ENCODE measurements at places on chromosomes 13 and 19. TPM values are rescaled to one million over a fixed set of nuclear protein-coding genes. Genes with fewer than 3 reads are reported as not detected.

DNA sequence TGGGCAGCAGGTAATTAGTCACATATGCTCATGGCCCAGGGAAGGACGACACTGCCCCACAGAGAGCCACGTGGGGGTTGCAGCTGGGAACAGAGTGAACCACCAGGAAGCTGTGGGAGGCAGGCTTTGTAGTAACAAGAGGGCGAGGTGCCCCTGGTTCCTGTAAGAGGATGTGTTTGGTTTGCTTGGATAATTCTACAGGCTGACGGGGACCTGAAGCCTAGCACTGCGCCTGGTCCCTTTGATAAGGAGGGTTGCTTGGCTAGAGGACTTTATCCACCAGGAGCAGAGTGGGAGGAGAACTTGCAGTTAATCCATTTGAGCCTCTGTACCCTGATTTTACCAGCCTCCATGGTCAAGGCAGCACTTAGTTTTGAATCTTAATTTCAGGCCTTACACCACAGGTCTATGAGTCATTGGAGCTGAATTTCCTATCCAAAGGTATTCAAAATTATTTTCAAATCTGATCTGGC, 67.4 kb upstream of the CLDN10 start:
- DNase-seq = no peak

GRCh38 chr13:107099661-107100060, 531.7 kb upstream of the ARGLU1 start:
- DNase-seq = no peak

- DNase-seq = no peak
Observed at GRCh38 chr19:58468216-58468839, 1.4 kb downstream of the ZNF324 start.

GADD45B gene
- 10.4 TPM for polyA plus RNA-seq

GRCh38 chr13:41833201-41833600, 127.7 kb downstream of the VWA8 start:
- no peak for DNase-seq

ZNF540 gene
- polyA plus RNA-seq = 5.1 TPM

- no peak for DNase-seq
Observed at GRCh38 chr19:58560007-58560887, 1.8 kb upstream of the UBE2M start.

DNA sequence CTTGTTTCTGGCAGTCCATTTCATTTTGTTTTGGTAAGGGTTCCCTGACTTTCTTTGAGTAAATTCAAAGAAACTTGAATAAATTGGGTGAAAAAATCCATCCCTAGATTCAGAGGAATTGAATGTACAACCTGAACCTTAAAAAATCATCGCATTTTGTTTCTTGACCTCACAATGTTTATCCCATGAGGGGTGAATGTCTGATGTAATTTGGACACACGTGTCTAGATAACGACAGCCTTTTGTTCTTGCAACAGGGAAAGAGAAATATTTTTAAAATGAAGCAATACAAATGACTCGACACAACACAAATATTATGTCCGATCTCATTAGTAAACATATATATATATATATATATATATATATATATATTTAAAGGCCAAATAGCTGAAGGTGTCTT, 453.2 kb upstream of the ATXN8OS start:
- DNase-seq = no peak

- no peak for DNase-seq
Observed at GRCh38 chr19:7230826-7231225, 63.4 kb downstream of the INSR start.

RFXAP gene
- 12.1 TPM for polyA plus RNA-seq

GRCh38 chr19:7535047-7535997, at the start of gene PNPLA6:
Gene PNPLA6, plus strand, starts transcription at chr19:7535717. Its CDS starts 72 bp downstream, at chr19:7535789.
- DNase-seq = peak; percentile 88

DNA sequence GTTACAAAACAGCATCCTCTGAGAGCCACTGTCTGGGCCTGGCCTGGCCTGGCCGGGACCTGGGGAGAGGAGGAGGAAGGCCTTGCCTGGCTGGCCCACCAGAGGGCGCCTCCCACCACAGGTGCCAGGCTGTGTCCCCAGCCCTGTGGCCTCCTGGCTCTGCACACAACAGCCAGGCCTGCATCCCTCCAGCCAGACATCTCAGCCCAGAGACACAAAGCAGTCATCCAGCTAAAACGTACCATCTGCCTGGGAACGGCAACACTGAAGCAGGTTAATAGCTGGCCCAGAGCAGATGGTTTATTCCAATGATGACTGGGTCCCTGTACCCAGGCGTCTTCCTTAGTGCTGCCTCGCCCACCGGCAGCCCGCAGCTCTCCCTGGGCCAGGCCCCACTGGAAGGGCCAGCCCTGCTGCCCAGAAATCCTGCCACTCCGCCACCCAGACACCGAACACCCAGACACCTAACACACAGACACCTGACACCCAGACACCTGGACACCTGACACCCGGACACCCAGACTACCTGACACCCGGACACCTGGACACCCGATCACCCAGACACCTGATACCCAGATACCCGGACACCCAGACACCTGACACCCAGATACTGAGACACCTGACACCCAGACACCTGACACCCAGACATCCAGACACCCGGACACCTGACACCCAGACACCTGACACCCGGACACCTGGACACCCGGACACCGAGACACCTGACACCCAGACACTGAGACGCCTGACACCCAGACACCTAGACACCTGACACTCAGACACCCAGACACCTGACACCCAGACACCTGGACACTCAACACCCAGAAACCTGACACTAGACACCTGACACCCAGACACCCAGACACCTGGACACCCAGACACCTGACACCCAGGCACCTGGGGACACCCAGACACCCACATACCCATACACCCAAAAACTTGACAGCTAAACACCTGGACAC, 20.1 kb downstream of the C19orf12 start:
- no peak for DNase-seq

GRCh38 chr13:75652726-75653125, 16.6 kb downstream of the LMO7 start:
- DNase-seq = no peak

PTPRH gene
- polyA plus RNA-seq = 0.07 TPM

STK11 gene
- 60.2 TPM for polyA plus RNA-seq

- no peak for DNase-seq
Observed at GRCh38 chr19:571566-571974, 826 bp upstream of the BSG start.

RASL11A gene
- 36.8 TPM for polyA plus RNA-seq

CEACAM20 gene
- not detected for polyA plus RNA-seq

OR7G1 gene
- polyA plus RNA-seq = not detected

- DNase-seq = no peak
Observed at GRCh38 chr13:99983499-99984401, 2.2 kb downstream of the ZIC2 start.

TMIGD2 gene
- not detected for polyA plus RNA-seq

CYP4F12 gene
- polyA plus RNA-seq = 0.61 TPM

CFD gene
- polyA plus RNA-seq = 2.0 TPM

ZNF285 gene
- 13.0 TPM for polyA plus RNA-seq

- no peak for DNase-seq
Observed at GRCh38 chr19:58218899-58219298, 9.8 kb upstream of the ZNF544 start.

DNA sequence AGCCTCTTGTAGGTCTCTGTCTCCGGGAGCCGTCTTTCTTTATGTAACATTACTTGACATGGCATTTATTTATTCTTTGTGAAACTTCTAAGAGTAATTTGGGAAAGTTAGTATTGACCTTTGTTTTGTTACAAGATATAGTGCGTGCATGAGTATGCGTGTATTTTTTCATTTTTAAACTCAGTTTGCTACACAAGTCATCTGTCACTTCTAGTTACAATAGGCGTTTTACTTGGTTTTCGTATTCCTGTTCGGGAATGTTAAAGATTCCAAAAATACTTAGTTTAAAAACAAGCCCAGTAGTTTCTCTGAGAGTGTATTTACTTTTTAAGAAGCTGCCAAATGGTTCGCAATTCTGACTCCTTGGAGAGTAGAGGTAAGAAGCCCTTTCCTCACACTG, 3.2 kb downstream of the PDS5B start:
- no peak for DNase-seq

DNA sequence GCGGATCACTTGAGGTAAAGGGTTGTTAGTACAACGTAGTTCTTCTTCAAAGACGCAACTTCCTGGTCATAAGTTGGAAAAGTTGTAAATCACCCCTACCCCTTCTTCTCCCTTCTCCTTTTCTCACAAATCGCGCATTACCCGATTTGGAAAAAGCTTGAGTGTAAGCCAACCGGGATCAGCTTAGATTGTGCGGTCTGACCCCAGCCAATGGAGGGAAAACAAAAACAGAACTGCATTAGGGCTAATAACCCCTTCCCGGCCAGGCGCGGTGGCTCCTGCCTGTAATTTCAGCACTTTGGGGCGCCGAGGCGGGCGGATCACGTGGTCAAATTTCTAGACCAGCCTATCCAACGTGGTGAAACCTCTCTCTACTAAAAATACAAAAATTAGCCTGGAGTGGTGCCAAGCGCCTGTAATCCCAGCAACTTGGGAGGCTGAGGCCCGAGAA, 806 bp downstream of the ZNF90 start:
- no peak for DNase-seq

SERTAD3 gene
- 40.8 TPM for polyA plus RNA-seq

DNA sequence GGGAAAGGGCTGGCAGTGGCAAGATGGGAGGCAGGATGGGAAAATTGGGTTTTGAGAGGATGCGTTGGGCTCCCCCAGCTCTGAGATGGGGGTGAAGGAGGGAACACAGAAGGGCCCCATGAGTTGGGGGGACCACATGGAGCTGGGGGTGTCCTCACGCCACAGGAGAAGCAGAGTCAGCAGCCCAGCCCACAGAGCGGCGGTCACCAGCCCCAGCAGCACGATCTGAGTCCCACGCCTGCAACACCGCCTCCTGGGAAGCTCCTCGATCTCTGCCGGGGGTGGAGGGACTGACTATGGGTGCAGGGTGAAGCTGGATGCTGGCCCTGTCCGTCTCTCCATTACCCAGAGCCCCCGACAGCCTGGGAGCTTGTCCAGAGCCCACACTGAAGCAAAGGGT, 3.3 kb downstream of the FCER2 start:
- no peak for DNase-seq

DNA sequence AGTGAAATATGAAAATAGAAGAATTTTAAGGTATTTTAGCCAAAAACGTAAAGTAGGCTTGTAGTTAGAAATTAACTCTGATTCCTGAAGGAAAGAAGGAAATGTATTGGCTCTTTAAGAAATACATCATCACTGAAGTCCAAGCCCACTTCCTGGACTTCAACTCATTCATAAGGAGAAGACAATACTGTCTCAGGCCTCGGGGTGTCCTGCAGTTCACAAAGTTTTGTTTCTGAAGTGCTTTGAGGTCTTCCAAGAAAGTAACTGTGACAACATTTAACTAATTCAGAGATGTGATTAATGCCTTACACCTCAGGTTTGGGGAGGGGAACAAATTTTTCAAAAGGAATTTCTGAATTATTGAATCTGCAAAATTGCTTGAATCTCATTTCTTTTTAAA, 65.8 kb upstream of the STARD13 start:
- no peak for DNase-seq

DNA sequence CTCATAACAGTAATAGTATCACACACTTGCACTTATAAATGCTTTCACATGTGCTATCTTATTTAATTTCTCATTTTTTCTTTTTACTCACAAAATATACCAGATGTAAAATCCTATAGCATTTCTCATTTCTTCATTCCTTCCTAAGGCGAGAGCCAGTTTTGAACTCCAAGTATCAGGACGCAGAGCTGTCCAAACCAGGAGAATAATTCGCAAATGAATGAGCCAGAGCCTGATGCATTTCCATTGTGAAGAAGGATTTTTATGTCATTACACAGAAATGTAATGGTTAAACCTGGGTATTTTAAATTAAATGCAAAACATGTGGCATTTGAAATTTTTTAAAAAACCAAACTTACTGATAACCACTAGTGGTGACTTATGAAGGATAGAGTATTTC, 244.3 kb downstream of the RGCC start:
- no peak for DNase-seq

KLF1 gene
- 0.44 TPM for polyA plus RNA-seq

DNA sequence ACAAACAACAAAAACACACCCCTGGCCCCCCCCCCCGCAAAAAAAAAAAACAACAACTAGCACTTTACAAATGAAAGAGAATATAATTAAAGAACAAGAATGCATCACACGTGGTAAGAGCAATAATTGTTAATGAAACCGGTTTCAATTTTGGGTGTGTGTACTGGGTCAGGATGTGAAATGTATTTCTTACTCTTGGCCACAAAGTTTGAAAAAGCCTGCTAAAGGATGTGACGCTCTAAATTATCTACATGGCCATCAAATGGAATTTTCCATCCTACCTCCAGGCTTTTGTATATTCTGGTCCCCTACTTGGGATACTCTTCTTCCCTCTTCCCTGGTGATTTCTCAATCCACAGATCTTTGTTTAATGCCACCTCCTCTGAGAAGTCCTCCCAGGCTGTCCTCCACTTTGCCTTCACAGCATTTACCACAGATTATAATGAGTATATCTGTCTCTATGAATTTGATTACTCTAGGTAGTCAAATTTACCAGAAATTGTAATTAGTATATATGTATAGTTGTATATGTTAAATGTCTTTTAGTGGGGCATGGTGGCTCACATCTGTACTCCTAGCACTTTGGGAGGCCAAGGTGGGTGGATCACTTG, 2.1 kb downstream of the SARS2 start:
- DNase-seq = no peak

CGB2 gene
- not detected for polyA plus RNA-seq

RNF113B gene
- not detected for polyA plus RNA-seq

- no peak for DNase-seq
Observed at GRCh38 chr13:50104493-50104892, 89.2 kb downstream of the KCNRG start.

GRCh38 chr13:109123971-109124370, 494.6 kb downstream of the MYO16 start:
- DNase-seq = no peak

DNA sequence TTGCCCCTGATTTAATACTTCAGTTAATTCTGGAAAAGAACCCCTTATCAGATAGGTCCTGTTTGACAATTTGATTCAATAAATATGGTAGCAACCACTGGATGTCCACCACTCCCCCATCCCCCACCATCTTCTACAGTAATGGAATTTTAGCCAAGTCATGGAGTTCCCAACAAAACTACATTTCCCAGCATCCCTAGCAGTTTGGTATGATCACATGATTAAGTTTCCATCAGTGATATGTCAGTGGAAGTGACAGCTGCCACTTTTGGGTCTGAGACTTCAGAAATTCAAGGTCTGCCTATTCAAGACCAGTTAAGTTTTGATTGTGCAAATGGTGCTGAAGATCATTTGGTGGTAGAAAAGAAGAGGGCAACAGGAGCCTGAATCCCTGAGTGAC, 85.5 kb downstream of the CACNA1A start:
- DNase-seq = no peak

CRX gene
- not detected for polyA plus RNA-seq
